ENCODE measurements at places on chromosomes 2 and 18. TPM values are rescaled to one million over a fixed set of nuclear protein-coding genes. Genes with fewer than 3 reads are reported as not detected.

The MARCO gene
- 0.11 TPM for total RNA-seq

DNA sequence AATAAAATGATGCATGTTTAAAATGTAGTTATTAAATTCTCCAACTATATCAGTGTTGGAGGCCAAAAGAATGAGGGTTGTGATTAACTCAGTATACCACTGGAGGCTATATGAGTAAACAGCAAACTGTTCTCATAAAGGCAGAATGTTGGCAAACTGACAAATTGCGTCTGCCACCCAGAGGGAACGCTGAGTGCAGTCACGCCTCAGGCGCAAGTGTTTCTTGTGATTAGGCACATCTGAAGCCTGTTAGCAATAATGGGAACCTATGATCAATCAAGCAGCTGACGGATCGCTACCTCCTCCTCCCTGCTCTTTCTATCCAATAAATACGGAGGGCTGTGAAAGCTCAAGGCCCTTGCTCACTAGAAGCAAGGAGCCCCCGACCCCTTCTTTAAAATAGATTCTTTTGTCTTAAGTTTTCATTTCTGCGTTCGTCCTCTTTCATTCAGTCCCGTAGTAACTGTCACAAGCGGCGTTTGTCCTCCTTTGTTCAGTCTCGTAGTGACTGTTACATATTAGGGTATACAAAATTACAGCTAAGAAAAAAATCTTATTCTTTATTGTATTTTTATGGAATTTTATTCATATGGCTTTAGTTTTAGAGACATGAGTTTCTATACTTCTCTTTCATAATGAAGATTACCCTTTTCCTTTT is 16.3 kb upstream of the RMND5A start:
- no peak overlapping the region for H3K27ac ChIP-seq
- peaks cover 5% of the 10 kb centered on the region for H3K36me3 ChIP-seq
- H3K4me1 ChIP-seq = no peaks in the 10 kb centered on the region
- H3K4me3 ChIP-seq = no peak overlapping the region

GRCh38 chr2:38178119-38178518 is 102.2 kb upstream of the CYP1B1 start:
- no peaks in the 10 kb centered on the region for H3K27me3 ChIP-seq
- H3K4me3 ChIP-seq = no peak overlapping the region
- no peak for DNase-seq
- peaks cover 14% of the 10 kb centered on the region for H3K4me1 ChIP-seq
- no peaks in the 10 kb centered on the region for H3K36me3 ChIP-seq

DNA sequence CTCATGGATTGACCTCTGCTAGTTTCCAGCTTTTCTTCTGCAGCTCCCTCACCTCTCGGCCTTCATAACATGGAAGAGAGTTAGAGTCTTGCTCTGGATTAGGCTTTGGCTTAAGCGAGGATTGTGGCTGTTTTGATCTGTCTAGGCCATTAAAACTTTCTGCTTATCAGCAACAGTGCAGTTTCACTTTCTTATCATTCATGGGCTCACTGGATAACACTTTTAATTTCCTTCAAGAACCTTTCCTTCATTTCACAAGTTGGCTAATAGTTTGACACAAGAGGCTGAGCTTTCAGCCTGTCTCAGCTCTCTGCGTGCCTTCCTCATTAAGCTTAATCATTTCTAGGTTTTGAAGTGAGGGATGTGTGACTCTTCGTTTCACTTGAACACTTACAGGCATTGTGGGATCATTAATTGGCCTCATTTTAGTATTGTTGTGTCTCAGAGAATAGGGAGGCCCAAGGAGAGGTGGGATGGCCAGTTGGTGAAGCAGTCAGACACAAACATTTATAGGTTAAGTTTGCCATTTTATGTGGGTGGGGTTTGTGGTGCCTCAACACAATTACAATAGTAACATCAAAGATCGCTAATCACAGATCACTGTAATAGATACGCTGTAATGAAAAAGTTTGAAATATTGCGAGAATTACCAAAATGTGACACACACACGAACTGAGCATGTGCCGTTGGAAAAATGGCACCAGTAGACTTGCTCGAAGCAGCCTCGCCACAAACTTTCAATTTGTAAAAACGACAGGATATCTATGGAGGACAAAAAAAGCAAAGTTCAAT is 129.3 kb downstream of the ZNF236 start:
- 0 out of 2 replicates have a peak, but pooled peaks cover 3% of the 10 kb centered on the region for H3K4me1 ChIP-seq
- no peak overlapping the region for H3K27ac ChIP-seq
- H3K36me3 ChIP-seq = peaks cover 39% of the 10 kb centered on the region
- H3K4me3 ChIP-seq = no peak overlapping the region

Measured in WTC11 (cell line).